NCI-H526 treated with DMSO at 0.1 percent for 48 hours (cell line): ENCODE measurements at places on chromosomes 16 and 17.

- no peak for DNase-seq
Measured at GRCh38 chr16:76524356-76524755, 247.2 kb downstream of the CNTNAP4 start.

DNA sequence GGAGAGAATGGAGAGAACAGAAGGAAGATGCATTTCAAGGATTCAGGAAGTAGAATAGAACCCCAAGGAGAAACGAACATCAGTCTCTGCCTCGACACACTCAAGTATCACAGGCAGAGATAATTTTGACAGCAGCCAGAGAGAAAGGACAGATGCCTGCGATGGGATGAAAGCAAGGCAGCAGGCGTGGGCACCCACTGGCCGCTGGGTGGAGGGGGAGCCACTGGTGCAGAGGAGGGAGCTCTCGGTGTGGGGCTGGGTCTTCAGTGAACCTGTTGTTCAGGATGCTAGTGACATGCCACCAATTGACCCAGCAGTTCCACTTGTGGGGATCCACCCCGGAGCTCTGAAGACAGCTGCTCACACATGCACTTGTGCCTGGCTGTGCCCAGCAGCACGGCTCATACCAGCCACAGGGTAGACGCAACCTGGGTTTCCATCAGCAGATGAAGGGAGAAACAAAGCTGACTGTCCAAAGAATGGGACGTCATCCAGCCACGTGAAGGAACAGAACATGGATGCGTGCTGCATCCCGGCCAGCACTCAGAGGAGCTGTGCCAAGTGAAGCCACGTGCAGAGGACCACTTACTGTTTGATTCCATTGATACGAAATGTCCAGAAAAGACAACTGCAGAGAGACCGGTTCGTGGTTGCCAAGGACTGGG, 127.0 kb downstream of the BANP start:
- no peak for DNase-seq

- no peak for DNase-seq
Measured at GRCh38 chr16:630815-631405, at the start of gene WFIKKN1. WFIKKN1 (plus strand) TSS chr16:630985; CDS start chr16:631254, 269 bp downstream.

DNA sequence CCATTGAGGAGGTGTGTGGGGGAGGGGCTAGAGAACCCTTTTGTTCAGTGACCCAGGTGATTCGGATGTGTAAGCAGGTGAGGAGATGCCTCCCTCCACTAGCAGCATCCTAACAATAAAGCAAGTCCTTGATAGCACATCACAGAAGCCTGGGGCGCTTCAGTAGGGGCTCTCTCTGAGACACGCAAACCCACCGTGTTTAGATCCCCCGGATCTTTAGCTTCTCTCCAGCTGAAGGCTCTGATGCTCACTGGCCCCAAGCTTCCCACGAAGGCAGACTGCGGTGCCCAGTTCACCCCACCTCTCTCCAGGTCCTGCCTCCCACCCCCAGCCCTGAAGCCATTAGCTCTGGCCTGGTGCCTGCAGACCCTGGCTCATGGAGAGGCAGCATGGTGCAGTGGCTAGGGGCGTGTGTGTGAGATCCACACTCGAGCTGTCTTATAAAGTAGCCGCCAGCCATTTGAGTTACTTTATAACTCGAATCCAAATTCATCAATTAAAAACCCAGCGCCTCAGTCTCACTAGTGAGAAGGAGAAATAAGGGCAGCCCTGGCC, 204.7 kb upstream of the TNRC6C start:
- no peak for DNase-seq

DNA sequence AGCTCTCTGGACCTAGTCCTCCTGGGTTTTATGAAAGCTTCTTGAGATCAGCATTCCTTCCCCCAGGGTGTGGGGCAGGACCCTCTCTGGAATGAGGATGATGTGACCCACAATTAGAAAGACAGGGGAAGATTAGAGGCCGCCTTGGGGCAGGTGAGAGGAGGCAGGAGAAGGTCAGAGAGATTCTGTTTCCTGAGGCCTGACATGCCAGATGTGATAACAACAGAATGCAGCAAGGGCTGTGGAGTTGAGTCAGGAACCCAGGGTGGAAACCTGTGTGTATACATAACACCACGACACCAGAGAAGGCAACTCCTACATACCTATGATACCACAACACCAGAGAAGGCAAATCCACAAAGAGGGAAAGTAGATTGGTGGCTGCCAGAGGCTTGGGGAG, 5.4 kb upstream of the SLC5A10 start:
- DNase-seq: no peak

DNA sequence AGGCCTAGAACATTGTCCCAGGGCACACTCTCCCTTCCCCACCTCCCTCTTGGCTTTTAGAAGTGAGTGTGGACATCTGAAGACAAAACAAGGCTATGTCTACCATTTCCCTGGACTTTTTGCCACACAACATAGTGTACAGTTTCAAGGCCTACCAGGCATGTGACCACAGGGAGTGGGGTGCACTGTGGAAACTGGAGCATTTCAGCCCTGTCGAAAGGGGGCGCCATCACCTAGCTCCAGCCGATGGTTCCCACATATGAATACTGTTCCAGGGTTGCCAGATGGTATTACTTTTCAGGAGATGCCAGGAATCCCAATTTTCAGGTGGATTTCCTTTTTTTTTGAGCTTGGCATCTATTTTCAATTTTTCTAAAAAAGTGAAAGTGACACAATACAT, 140.7 kb downstream of the KATNIP start:
- DNase-seq: no peak

GRCh38 chr17:61750656-61751055, 112.7 kb downstream of the BRIP1 start:
- no peak for DNase-seq

GRCh38 chr17:75525806-75526554, 483 bp downstream of the LLGL2 start:
- no peak for DNase-seq

- DNase-seq: peak; percentile 65
Measured at GRCh38 chr17:29016345-29017210, 10.7 kb upstream of the SEZ6 start.

GRCh38 chr16:73504591-73505575, 457.0 kb upstream of the ZFHX3 start:
- DNase-seq: no peak

- no peak for DNase-seq
Measured at GRCh38 chr16:10655415-10655977, 39.2 kb downstream of the TEKT5 start.

GRCh38 chr17:2218426-2218825, 85.2 kb downstream of the SMG6 start:
- DNase-seq: no peak

- DNase-seq: no peak
Measured at GRCh38 chr17:50691550-50692447, 15.9 kb downstream of the ANKRD40 start.

- DNase-seq: peak; percentile 4
Measured at GRCh38 chr16:31105677-31106213, 2.4 kb upstream of the BCKDK start.

- no peak for DNase-seq
Measured at GRCh38 chr17:16465861-16466338, 26.1 kb downstream of the LRRC75A start.

DNA sequence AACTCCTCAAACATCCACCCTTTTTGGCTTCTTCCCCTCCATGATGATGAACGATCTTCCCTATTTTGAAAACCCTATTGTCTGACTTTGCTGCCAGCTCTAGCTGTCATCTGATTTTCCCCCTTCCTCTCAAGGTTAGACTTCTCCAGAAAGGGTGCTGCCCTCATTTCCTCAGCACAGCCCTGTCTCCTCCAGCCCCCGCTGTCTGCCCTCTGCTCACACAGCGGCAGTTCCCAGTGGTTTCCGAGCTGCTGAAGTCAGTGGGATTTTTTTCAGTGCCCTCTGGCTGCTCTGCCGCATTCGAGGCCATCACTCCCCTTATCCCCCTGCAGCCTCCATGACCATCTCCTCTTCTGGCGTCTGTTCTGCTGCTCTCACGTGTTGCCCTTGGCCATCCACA, 26.6 kb upstream of the C17orf107 start:
- no peak for DNase-seq

GRCh38 chr16:35431829-35432663, 1972.6 kb downstream of the TP53TG3F start:
- DNase-seq: no peak

GRCh38 chr16:85712801-85713200, 24.0 kb upstream of the GINS2 start:
- DNase-seq: no peak

GRCh38 chr17:73465130-73465952, 153.5 kb upstream of the CDC42EP4 start:
- no peak for DNase-seq

- DNase-seq: no peak
Measured at GRCh38 chr17:48386826-48387225, 43.2 kb downstream of the SKAP1 start.

GRCh38 chr17:49715216-49715615, 7.5 kb upstream of the SLC35B1 start:
- DNase-seq: no peak

- DNase-seq: no peak
Measured at GRCh38 chr17:80918731-80919130, 72.9 kb upstream of the CHMP6 start.

DNA sequence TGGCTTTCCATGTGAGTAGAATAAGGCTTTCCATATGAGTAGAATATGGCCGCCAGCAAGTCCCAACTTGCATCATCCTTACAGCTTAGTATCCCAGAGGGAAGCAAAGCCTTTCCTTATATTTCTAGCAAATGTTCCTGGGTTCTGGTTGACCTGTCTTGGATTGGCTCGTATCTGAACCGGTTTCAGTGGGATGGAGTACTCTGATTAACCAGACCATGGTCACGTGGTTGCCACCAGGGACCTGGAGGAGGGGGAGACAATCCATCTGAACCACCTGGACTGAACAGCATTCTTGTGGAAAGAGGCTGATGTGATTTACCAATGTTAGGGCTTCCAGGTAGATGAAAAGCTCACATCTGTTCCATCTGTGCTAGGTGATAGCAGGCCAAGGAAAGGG, 89.0 kb downstream of the SHISA6 start:
- no peak for DNase-seq
